T-helper 22 cell (primary cell): ENCODE measurements at places on chromosomes 13 and 19.

GRCh38 chr13:75347925-75348324 is 134.0 kb downstream of the TBC1D4 start:
- DNase-seq: no peak

DNA sequence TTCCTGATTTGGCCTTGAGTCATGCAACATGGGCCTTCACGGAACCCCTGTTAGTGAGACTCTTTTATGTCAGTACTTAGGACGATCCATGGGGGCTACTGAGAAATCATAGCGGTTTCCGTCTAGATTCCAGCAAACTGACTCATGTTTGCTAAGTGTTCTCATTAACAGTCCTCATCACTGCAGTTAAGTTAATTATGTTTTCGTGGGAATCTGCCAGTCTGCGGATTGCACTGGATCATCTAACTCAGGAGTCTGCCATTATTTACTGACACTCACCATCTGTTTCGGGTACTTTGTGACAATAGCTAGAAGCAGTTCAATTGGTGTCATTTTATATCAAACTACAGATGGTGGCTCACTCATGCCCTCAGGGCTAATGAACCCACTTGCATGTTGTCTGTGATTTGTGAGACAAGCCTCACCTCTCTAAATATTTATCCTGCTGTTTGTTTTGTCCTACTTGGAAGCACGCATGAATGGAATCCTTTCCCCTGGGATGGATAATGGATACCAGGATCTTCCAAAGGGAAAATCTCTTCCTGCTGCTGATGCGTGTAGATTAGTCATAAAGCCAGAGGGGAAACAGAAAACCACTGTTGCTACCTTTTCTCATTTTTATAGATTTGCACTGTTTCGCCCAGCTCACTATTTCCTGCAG is 61.8 kb downstream of the RAB20 start:
- no peak for DNase-seq

- DNase-seq: no peak
Observed at GRCh38 chr19:3684054-3684816, 16.0 kb downstream of the PIP5K1C start.

GRCh38 chr13:31722673-31723072 is 16.7 kb upstream of the RXFP2 start:
- DNase-seq: no peak

GRCh38 chr19:43798546-43799409 is 3.5 kb downstream of the LYPD5 start:
- DNase-seq: peak; percentile 40

GRCh38 chr19:55353356-55353802 is 1.1 kb downstream of the COX6B2 start:
- no peak for DNase-seq

DNA sequence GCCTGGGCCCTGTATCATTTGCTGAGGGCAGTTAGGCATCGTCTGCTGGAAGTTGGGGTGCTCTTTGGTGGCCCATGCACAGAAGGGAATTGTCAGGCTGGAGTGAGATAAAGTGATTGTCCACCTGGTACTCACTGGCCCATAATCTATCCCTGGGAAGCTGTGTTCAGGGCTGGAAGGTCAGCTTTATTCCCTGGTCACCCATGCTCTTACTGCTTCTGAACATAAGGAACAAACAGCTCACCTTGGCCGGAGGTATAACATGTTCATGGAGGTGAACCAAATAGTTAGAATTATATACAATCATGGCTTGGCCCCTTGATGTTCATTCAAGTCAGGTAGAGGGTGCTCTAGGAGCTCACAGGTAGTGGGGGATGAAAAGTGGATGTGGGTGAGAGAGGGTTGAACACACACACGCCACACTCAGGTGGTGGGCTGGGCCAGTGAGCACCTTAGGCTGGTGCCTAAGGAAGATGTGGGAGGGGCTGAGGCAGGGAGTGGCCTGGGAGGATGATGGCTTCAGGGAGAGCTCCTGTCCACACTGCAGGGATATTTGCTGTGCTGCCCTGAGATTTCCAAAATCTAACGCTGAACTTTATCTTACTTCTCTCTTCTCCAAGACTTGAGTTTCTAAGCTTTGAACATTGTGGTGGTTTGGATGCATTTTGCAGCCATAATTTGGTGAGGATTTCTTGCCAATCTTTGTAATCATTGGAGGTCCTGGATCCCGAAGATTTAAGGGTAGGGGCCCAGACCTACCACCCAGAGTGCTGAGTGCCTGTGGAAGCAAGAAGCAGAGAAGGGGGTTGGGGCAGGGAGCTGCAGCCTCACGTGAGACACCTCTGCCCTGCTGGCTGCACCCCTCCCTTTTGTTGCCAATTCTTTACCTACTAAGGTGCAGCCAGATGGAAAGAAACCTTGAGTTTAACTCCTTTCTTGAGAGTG is 420.6 kb downstream of the ZNF536 start:
- DNase-seq: no peak

DNA sequence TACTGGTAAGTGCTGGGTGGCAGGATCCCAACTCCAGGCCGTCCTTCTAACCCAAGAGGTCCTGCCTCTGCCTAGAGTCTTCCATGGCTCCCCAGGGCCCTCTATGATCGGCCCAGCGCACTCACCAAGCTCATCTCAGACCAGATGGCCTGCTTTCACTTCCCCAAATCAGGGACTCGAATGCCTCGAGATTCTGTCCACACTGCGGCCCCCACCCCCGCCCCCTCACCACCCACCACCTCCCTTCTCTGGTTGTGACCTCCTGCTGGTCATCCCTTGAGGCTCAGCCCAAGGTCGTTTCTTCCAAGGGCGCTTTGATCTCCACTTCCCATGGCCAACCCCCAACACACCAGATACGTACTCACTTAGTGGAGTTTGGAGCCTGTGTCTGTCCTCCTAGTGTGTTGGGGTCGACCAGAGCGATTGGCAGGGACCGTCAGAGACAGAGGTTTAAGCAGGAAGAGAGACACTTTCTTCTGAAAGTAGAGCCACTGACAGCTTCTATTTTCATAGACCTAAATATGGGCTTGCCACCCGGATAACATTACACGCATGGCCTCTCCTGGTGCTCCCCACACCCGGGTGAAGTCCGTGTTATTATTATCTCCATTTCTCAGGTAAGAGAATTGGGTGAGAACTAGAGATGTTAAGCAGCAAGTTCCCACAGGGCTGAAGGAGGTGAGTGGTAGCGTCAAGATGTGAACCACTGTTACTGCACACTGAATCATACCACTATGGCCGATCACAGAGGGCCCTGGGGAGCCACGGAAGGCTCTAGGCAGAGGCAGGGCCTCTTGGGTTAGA is at the start of gene FCER2:
TSS of gene FCER2 (minus strand) at position 478 of the 804 bp plus-strand sequence. CDS start 2,371 bp downstream, outside the sequence.
- no peak for DNase-seq

DNA sequence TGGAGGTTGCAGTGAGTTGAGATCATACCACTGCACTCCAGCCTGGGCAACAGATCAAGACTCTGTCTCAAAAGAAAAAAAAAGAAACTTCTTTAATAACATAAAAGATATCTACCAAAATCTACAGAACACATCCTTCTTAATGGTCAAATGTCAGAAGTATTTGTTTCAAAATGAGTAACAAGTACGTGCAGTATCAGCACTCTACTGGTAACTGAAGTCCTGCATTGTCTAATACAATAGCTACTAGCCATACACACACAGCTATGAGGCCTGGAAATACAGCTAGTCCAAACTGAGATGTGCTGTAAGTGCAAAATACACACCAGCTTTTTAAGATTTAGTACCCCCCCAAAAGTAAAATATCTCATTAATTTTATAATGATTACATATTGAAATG is 88.1 kb downstream of the TSC22D1 start:
- no peak for DNase-seq

- DNase-seq: no peak
Observed at GRCh38 chr19:1746401-1747284, 6.7 kb upstream of the ONECUT3 start.

GRCh38 chr13:111472559-111473460 is 152.4 kb downstream of the TEX29 start:
- DNase-seq: no peak

DNA sequence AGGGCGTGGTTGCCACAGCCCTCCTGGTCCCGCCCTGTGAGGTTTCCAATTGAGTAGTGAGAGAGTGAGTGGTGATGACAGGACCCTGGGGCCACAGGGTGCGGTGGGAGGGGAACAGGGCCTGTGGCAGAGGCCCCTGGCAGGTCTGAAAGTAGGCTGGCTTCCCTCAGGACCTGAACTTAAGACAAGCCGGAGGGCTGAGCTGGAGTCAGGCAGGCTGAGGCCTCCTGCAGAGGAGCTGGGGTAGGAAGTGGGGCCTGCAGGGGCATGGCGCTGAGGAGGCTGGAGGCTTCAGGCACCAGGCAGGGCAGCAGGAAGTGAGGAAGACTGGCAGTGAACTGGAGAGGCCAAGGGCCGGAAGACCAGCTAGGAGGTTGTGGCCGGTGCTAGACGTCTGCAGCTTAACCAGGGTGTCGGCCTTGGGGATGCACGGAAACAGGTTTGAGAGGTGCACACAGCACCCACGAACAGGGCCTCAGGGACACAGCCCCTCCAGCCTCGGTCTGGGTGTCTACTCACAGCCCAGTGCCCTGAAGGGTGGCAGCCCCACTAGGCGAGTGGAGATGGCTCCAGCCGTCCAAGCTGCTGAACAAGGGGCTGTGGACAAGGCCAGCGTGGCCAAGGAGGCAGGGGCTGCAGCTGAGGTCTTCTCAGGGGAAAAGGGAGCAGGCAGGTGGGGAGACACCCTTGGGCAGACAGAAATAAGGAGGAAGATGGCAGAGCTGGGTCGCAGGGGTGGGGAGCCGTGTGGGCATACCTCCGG is 17.8 kb downstream of the POP4 start:
- DNase-seq: no peak

DNA sequence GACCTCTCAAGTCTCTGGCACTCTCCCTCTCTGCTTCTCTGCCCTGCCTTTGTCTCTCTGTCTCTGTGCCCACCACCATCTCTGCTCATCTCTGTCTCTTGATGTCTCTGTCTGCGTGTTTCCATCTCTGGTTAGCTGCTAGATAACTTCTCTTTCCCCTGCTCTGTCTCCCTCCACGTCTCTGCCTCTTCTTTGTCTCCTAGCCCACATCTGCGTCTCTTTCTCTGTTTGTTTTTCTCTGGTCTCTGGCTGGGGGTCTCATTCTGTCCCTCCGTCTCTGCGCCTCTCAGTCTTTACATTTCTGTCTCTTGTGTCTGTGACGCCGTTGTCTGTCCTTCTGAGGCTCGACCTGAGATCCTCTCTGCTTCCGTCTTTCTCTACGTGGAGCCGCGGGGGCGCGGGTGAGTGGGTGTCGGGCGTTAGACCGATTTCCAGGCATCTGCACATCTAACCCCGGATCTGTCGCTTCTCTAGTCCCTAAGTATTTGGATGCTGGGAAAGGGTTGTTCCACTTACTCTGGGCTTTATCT is 386 bp downstream of the GIPR start:
- DNase-seq: no peak

- DNase-seq: no peak
Observed at GRCh38 chr19:50711196-50711595, 8.4 kb downstream of the SHANK1 start.

DNA sequence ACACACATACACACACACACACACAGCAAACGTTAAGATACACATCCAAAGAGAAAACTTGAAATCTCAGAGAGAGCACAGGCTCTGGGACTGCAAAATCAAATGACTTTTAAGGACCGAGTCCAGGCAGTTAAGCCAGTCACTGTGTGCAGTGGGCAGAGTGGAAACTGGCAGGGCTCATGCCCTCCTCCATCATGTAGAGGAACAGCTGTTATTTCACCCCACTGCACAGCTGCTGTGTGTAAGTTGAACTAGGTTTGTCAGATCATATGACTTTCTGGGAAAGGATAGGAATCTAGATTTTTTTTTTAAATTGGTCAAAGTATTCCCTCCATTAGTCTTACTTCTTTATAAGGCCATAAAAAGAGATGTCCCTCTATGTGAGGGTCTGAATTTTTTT is 1002.1 kb downstream of the UQCRFS1 start:
- DNase-seq: no peak

DNA sequence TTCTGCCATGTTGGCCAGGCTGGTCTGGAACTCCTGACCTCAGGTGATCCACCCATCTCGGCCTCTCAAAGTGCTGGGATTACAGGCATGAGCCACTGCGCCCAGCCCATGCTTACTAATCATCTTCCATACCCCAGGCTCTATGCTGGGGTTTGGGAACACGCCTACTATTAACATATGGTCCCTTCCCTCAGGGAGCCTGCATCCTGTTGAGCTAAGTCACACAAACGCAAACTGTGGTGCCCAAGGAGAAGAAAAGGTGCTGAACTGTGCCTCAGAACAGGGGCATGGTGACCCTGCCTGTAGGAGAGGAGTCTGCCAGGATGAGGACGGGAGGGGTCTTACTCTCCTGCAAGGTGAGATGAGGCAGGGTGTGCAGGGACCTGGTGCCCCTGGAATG is 5.6 kb downstream of the MICOS13 start:
- no peak for DNase-seq

DNA sequence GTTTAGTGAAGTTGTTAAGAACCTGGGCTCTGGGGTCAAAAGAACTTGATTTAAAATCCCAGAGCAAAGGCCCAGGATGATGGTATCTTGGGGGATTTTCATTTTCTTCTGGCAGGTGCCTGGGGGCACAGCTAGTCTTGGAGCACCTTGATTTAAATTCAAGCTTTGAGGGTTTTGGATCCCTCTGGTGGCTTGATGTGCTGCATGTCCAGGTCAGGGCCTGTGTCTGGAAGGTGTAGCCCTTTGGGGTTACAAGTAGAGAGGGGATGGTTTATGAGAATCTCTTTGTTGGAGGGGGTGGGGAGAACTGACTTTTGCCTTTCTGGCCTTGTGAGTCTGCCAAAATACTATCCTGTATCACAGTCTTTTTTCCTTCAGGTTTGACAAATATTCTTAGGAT is 55.8 kb downstream of the AKAP11 start:
- DNase-seq: no peak

DNA sequence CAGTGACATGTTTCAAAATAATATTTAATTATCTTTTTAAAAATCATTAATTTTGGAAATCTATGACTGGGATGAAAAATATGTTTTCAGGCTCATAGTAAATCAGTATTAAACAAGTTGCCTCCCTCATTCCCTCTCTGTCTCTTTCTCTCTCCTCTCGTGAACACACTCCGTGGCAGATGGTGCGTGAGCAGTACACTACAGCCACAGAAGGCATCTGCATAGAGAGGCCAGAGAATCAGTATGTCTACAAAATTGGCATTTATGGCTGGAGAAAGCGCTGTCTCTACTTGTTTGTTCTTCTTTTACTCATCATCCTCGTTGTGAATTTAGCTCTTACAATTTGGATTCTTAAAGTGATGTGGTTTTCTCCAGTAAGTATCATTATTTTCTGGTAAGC is 22.7 kb downstream of the SGCG start:
- no peak for DNase-seq

GRCh38 chr19:40607311-40608239 is 6.4 kb downstream of the LTBP4 start:
- DNase-seq: no peak
